ENCODE measurements at places on chromosomes 4 and X.

- DNase-seq = no peak
These were observed 2.9 kb upstream of the LEF1 start for GRCh38 chr4:108171339-108172230.

GRCh38 chr4:157012781-157013180, 41.2 kb upstream of the PDGFC start:
- no peak for DNase-seq

DNA sequence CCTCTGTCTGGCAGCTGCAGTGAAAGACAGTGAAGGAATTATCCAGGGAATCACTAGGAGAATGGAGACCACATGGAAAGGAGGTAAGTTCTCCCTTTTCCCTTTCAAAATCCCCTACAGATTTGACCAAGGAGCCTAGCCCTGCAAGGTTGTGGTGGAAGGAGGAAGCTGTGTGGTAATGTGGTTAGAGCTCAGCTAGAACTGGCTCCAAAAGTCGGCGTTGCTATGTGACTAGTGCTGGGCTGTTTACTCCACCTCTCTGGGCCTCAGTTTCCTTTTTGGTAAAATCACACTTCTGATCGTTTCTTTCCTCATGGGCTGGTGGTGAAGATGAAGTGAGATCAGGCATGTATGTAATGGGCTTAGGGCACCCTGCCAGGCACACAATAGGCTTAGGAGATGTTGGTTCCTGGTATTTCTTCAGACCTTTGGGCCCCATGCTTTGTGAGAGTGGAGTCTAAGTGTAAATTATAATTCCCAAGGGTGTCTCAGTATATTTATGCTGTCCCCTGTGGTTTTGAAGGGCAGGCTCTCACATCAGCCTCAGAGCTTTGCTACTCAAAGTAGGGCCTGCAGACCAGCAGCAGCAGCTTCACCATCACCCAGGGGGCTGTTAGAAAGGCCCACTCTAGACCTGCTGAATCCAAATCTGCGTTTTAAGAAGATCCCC, 183.7 kb upstream of the BCOR start:
- no peak for DNase-seq

GRCh38 chrX:3712051-3712869, 1.2 kb downstream of the PRKX start:
- no peak for DNase-seq

- no peak for DNase-seq
These were observed 16.5 kb downstream of the ADH6 start for GRCh38 chr4:99202536-99202935.

DNA sequence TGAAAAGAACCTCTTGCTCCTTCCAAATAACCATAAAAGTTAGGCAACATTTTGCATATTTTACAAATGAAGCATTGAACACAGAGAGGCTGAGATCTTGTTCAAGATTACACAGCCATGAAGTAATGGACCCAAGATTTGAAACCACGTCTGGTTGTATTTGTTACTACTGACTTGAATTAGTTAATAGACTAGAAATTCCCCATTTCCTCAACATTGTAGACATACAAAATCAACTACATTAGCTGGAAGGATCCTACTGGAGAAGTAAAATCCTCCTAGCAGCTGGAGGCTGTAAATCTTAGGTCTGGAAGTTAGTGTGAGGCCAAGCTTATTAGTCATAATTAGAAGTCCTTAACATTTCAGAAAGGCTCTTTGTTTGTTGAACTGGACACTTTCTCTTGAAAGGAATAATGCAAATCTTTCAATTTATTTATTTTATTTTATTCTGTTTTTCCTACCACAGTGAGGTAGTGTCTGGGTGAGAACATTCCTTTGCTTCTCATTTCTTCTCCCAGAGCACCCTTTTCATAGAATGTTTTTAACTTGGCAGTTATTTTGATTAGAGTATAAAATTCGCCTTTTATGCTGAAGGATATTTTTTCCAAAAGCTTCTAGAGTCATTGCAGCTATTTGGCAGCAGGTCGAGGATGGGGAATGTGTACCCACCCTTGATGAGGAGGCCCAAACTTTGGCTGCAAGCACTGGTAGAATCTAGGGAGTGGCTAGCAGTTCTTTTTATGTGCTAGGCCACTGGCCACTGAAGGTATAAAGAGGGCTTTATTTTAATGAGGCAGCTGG, 62.0 kb upstream of the CLNK start:
- DNase-seq = no peak

GRCh38 chrX:45862801-45863200, 662.1 kb upstream of the DIPK2B start:
- DNase-seq = no peak

DNA sequence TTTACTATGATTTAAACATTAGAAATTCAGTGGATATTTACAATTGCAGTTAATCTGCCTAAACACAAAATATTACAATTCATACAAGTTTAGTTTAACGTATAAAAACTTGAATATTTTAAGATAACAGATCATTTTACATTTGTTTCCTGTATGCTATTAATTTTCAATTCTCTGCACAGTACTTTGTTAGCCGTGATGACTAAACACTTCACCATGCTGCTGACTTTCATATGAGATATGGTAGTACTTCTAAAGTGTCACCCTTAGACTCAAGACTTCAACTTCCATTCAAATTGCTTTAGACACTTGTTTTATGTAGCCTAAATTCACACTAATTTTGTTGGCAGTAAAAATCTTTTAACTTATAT, 1646.4 kb upstream of the ADGRL3 start:
- no peak for DNase-seq

DNA sequence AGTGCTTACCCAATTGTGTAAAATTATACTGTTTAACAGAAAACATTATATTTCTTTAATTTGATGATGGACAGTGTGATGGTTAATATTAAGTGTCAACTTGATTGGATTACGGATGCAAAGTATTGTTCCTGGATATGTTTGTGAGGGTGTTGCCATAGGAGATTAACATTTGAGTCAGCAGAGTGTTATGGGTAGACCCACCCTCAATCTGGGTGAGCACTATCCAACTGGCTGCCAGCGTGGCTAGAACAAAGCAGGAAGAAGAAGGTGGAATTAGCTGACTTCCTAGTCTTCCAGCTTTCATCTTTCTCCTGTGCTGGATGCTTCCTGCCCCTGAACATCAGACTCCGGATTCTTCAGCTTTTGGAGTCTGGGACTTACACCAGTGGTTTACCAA, 42.1 kb downstream of the HS6ST2 start:
- DNase-seq = no peak

- no peak for DNase-seq
These were observed 32.4 kb upstream of the ZCCHC4 start for GRCh38 chr4:25280210-25280609.

DNA sequence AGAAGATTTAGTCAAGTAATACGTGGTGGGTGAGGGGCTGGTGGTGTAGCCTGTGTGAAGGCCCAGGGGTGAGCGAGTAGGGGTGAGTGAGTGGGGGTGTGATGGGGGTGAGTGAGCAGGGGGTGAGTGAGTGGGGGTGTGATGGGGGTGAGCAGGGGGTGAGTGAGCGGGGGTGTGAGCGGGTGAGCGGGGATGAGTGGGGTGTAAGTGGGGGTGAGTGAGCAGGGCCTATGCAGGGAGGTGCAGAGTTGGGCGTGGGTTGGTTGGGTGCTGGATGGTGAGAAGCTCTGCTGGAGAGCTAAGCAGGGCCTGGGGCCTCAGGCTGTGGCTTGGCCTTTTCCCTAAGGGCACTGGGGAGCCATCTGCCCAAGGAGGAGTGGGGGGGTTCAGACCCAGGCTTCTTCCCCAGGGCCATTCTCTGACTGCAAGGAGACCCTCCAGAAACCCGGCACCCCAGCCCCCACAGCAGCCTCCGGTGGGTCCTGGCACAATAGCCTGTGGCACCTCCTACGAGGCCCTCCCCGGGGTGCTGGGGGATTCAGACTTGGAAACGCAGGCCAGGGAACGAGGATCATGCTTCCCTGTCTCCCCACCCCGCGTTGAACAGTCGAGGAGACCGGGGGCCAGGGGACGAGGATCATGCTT, 30.4 kb downstream of the SH3TC1 start:
- DNase-seq = no peak

DNA sequence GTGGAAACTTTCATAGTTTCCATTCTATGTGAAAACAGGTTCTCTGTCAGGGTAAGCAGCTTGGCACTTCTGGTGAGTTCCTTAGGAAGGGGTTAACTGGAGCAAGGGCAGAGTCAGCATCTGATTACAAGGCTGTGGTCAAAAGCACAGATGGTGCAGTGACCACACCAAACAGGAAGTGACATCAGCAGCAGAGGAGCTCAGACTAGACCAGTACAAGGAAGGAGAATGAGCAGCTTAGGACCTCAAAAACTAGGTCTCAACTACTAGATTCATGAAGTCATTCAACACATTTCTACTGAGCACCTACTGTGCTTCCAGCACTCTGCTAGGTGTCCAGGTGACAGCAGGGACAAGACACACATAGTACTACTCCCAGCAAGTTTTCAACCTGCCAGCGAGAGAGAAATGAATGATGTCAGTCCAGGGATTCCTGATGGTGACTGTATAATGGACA, 130.2 kb downstream of the AMELX start:
- DNase-seq = no peak

DNA sequence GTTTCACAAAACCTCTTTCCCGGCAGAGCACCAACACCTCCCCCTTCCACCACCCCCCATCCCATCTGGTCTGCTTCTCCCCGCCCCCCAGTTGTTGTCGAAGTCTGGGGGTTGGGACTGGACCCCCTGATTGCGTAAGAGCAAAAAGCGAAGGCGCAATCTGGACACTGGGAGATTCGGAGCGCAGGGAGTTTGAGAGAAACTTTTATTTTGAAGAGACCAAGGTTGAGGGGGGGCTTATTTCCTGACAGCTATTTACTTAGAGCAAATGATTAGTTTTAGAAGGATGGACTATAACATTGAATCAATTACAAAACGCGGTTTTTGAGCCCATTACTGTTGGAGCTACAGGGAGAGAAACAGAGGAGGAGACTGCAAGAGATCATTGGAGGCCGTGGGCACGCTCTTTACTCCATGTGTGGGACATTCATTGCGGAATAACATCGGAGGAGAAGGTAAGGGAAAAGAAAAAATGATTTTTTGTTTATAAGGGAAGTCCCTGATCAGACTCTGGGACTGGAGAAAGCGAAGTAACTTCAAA, at the start of gene PDGFRA:
Gene PDGFRA, plus strand, starts transcription at position 333 of the 541 bp plus-strand sequence. CDS start 29,476 bp downstream, outside the sequence.
- no peak for DNase-seq

GRCh38 chr4:139018971-139019758, 3.6 kb downstream of the NOCT start:
- DNase-seq = no peak

DNA sequence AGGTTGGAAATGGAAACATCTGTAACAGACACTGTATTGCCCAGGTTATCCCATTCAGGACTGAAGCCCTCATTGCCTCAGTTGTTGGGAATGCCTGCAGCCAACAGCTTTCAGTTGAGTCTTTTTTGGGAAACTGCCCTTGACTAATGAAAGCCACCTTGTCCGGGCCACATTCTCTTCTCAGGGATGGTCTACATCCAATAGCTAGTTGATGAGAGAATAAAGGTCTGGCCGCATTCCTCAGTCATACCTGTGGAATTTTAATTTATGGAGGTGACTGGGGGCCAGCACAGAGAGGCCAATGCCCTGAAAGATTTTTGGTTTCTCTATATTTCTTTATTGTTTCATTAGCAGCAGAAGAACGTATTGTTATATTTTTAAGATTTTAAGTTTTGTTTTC, 147.6 kb upstream of the MSX1 start:
- DNase-seq = no peak

DNA sequence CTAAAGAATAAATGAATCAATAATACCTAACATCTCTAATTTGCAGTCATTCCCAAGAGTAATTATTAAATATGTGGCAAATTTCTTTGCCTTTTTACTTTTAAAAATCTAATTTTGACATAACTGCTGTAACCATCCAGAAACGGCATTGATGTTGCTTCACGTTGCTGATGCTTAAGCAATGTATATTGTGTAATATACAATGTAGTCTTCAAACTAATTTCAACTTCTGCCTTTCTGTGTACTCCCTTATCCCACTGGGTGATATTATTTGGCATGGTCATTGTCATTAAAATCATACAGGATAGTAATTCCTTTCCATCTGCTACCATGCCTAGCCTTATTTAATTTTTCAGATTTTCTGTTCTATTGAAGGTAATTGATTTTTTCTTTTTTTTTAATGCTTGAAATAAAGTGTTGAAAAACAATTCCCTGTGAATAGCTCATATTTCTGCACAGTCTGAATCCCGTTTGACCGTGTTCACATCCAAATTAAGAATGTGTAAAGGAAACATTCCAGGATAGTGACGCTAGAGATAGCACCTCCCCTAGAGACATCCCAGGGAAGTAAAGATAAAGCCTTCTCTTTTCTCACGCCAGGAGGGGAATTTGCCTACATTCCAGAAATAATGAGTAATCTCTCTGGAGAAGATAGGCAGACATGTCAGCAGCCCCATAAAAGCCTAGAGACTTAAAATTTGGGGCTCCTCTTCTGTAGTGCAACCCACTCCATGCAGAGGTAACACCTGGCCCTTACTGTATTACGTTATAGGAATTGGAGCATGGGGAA, 8.6 kb downstream of the FAM200B start:
- no peak for DNase-seq

DNA sequence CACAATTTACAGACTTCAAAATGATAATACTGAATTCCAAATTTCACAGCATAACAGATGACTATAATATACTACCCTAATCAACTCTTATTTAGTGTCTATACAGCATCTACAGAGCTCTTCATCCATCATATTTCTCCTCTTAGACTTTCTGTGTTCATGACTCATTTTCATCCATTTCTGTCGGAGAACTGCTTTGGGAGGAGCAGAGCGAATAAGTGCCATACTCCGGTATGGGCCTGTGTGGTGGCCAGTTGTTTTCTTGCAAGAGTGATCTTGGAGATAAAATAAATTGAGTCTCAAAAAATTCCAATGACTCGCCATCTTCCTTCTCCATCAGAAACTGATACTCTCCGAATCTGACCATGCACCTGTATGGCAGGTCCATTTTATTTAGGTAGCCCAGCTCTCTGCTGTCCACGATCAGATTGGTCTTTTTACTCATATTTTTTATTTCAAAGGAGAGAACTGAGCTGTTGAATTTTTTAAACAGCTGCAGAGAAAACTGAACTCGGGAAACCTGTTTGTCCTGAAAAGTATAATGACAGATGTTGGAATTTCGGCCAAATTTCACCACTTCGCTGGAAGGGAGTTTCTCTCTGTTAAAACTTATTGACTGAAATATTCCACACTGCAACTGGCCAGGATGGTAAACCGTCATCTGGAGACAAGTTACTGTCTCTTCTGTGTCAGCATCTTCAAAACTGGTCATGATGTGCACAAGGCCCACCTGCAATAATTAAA, 7.8 kb downstream of the TIFA start:
- DNase-seq = no peak

- no peak for DNase-seq
These were observed 26.5 kb upstream of the CYBB start for GRCh38 chrX:37753384-37753783.

GRCh38 chr4:141131723-141132071, 1.6 kb downstream of the RNF150 start:
- no peak for DNase-seq

GRCh38 chr4:155321006-155321405, 55.8 kb downstream of the MAP9 start:
- no peak for DNase-seq

GRCh38 chr4:99011910-99012309, 16.4 kb downstream of the METAP1 start:
- no peak for DNase-seq

- DNase-seq = no peak
These were observed 65.5 kb upstream of the FHDC1 start for GRCh38 chr4:152870606-152871005.

Data from central memory CD8-positive, alpha-beta T cell (primary cell).